Kidney glomerular epithelial cell (primary cell): ENCODE measurements at places on chromosomes 13 and 19.

GRCh38 chr19:29259867-29260281 is 46.9 kb upstream of the UQCRFS1 start:
- no peak for DNase-seq

GRCh38 chr19:46892252-46893179 is 31.7 kb downstream of the ARHGAP35 start:
- DNase-seq = no peak

DNA sequence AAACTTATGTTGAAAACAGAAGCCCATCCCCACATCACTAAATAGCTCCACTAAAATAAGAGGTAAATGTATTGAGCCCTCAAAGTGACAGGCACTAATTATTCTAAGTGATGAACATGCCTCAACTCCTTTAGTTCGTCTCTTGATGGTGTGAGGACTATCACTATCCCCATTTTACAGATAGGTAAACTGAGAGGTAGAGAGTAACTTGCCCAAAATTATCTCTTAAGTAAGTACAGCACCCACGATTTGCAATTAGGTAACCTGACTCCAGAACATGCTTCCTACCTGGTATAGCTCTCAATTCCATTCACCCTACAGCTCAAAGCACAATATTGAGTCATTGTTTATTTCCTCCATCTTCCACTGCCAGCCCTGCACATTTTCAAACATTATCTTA is 12.7 kb downstream of the ZAR1L start:
- no peak for DNase-seq

- DNase-seq = no peak
Measured at GRCh38 chr13:109744512-109745051, 41.8 kb downstream of the IRS2 start.

DNA sequence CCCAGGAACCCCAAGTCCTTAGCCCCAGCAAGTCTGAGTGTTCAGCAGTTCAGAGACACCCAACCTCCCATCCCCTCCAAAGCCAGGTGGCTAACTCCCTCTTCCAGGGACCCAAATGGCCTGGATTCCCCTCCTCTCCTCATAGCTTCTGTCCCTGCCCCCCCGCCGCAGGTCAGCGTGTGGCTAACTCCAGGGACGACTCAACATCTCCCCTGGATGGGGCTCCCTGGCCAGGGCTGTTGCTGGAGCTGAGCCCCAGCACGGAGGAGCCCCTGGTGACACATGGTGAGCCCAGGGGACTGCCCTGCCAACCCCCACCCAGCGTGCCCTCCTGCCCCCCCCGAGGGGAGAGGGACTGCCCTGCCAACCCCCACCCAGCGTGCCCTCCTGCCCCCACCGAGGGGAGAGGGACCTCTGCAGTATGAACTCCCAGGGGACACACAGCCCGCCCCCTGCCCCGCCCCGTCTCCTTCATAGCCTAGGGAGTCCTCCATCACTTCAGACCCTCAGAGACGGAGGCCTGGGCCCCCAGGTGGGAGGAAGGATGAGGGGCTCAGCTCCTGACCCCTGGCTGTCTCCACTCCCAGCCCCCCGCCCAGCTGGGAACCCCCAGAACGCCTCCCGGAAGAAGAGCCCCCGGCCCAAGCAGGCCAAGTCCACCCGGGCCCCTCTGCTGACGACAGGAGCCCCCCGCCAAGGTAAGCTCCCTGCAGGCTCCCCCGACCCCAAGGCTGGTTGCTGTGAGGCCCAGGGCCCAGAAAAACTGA is 1.7 kb downstream of the SSC5D start:
- no peak for DNase-seq

- DNase-seq = no peak
Measured at GRCh38 chr13:80824229-80824628, 483.3 kb upstream of the SPRY2 start.

DNA sequence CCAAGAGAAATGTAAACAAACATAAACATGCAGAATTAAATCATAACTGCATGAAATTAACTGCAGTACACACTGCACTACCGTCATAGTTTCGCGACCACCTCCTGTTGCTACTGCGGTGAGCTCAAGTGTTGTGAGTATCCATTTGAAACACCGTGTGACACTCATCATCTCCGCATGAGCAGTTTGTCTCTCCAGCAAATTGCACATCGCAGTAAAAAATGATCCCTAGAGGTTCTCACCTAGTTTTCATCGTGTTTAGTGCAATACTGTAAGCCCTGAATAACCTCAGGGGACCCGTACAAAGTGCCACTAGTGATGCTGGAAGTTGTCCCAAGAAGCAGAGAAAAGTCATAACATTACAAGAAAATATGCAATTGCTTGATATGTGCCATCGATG is 147.7 kb downstream of the DPF1 start:
- DNase-seq = no peak

DNA sequence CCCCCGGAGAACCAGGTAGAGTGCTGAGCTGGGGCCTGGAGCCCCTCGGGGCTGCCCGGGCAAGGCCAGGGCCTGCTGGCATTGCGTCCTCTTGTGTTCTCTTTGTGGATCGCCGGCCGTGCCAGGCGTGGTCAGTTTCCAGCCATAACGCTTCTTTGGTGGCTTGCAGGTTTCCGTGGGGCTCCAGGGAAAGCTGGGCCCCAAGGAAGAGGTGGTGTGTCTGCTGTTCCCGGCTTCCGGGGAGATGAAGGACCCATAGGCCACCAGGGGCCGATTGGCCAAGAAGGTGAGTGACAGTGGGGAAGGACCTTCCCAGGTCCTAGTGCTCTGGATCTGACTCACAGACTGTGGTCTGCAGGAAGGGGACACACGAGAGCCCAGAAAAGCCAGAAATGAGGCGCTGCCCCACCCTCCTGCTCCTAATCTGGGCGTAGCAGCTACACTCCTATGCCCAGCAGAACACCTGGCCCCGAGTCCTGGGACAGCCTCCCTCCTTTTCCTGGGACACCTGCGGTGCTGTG is 57.5 kb downstream of the RAB20 start:
- DNase-seq = no peak

DNA sequence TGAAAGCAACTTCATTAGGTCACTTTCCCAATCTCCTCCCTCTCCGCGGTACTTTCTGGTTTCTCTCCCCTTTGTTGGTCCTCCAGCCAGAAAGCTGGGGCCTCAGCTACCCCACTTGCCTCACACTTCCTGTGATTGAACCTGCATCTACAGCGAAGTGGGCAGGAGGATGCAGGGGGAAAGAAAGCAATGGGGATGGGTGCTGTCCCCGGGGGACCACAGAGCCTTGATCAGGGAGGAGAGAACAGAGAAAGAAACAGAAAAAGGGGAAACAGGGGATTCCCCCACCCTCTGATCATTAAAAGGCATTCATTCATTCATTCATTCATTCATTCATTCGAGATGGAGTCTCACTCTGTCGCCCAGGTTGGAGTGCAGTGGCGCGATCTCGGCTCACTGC is 74.2 kb downstream of the TRPM4 start:
- DNase-seq = no peak

DNA sequence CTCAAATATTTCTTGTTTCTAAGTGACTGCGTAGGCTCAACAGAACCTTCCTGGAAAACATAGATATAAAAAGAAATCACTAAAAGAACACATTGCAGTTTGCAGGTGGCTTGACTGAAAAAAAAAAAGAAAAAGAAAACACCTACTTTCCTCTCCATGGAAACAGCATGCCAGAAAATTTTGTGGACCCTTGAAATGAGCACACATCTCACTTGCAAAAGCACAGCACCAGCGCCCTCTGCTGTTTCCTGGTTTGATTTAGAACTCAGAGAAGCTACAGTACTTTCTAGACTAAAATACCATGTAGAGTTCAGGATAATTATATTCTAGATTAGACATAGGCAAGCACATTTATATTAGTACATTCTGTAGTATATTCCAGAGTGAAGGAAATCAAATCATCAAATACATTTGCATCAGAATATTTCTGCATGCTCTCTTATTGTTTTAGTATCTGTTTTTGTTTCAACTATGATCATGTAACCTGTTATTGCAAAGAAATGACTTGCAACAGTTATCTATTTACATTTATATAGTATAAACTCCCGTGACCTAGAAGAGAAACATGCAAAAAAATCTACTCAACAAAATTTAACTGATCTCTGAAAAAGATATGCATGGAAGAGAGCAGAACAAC is 22.3 kb upstream of the XPO4 start:
- DNase-seq = peak; percentile 55

DNA sequence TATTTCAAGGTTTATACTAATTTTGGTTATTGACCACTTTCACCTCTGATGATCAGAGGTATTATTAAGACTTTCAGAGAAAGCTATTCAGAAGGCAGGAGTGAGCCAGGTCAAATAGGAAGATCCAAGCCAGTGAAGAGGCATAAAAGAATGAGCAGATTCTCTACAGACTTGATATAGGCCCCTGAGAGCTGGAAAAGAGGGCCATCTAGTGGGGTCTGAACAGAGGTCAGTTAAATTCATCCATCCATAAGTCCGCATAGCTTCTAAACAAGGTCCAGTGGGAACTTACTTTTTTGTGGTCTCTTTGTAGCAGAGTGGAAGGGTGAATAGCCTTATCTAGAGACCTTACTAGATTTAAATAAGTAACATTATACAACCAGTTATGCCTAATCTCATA is 126.6 kb upstream of the UFM1 start:
- no peak for DNase-seq

DNA sequence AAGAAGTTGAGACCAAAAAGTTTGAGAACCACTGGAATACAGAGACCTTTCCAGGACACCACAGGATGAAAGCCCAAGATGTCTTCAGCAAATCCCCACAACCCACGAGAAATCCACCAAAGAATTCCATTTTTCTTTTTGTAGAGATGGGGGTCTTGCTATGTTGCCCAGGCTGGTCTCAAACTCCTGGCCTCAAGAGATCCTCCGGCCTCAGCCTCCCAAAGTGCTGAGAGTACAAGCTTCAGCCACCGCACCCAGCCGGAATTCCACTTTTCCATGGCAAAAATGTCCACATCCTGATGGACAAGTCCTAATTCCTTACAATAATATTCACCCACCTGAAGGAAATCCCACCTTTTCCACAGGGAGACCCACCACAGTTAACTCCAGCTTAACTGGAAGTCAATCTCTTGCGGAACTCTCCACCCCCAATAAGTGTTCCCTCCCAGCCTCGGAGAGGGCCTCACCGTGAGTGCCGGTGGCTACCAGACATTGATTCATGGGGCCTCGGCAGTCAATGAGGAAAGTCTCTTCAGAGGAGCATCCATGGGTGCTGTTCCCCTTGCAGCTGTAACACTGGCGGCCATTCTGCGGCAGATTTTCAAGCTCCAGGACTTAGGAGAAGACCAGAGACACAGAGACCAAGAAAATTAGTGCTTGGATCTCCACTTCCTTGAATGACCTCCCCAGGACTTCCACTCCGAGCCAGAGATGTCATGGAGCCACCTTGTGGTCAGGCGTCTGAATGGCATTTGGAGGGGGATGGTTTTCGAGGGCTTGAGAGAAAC is 12.3 kb upstream of the CADM4 start:
- peak; percentile 29 for DNase-seq

DNA sequence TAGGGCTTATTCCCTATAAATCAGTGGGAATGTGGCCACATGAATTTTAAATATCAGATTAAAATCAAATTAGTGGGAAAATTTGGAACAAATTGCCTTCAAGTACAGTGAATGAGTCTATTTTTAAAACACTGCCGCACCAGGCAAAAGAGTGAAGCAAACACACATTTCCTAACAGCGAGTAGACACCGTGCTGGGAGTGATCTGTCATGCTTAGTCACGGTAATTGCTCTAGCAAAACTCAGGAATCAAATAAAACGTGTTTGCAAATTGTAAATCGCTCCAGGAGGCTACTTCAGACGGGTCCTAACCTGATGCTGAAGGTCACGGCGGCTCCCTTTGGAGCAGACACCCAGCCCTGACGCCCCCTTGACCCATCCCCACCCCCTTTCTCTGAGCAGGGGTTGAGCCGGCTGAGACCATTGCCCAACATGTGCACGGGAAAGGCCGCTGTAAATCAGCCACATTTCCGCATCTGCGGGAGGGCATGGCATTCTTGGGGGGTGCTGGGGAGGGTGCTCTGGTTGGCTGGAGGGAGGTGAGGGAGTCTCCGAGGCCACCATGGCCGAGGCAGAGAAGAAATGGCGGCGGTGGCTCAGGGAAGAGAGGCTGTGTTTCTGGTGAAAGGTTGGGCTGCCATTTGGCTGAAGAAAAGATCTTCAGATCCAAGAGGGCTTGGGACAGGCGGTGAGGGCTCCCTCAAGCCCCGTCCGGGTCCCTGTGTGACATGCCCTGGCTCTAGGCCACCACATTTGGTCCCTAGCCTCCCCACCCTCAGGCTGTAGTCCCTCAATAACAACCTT is 8.9 kb downstream of the CEBPA start:
- peak; percentile 48 for DNase-seq

DNA sequence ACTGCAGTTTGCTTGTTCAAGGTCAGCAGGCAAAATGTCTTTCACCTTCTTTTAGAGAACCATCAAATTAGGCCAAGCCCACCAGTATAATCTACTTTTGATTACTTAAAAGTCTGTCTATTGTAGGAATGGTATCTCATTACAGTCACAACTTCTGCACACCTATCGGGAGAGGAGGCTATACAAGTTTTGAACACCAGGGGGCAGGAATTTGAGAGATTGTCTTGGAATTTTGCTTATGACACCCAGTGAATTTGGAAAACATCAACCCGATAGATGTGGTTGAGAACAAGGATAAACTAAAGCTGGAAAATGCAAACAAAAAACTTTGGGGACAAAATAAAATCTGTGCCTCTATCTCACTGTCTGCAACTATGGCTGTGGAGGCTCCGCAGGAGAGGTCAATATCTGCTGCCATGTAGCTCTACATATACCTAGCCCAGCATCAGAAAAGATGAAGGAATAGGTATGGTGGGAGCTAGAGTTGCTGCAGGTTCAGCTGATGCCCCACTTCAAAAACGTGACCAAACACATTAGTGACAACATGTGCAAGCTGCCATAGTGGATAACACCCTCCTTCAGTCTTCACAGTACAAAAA is 1299.2 kb upstream of the SPRY2 start:
- peak; percentile 15 for DNase-seq

DNA sequence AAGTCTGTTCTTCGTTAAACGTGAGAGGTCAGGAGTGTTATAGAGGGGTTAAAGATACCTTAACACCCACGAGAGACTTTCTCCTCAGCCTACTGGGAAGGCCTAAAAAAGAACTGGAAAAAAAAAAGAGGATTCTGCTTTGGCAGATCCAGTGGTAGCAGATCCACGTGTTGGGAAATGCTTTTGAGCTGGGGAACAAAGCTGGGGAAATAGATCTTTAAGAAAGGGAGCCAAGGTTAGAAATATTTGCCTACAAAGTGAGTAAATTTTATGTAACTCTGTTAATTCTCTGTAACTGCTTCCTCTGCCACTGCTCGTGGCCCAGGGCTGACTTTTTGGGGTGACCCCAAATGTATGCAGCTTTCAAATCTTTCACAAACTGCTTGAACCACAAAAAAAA is 11.7 kb downstream of the RFX2 start:
- no peak for DNase-seq

- peak; percentile 70 for DNase-seq
Measured at GRCh38 chr13:45341799-45342500, 967 bp upstream of the TPT1 start.

DNA sequence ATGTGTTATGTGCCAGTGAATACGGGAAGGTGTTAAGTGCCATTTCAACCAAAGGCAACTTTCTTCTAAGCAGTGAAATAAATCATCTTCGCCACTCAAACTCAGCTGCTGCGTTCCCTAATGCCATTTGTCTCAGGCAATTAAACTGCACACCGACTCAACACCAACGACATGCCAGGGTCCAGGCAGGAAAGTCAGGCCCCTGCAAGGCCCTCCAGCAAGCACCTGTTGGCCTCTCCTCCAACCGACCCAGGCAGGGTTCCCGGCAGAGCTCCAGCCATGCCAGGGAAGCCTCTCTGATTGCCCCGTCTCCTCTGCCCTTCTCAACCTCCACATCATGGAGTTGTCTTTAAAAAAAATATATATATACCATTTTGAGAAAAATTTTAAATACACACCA is 21.8 kb downstream of the SAFB2 start:
- DNase-seq = no peak
